Caudate nucleus (tissue), 63 donors: ENCODE measurements at places on chromosomes 7 and 10.

DNA sequence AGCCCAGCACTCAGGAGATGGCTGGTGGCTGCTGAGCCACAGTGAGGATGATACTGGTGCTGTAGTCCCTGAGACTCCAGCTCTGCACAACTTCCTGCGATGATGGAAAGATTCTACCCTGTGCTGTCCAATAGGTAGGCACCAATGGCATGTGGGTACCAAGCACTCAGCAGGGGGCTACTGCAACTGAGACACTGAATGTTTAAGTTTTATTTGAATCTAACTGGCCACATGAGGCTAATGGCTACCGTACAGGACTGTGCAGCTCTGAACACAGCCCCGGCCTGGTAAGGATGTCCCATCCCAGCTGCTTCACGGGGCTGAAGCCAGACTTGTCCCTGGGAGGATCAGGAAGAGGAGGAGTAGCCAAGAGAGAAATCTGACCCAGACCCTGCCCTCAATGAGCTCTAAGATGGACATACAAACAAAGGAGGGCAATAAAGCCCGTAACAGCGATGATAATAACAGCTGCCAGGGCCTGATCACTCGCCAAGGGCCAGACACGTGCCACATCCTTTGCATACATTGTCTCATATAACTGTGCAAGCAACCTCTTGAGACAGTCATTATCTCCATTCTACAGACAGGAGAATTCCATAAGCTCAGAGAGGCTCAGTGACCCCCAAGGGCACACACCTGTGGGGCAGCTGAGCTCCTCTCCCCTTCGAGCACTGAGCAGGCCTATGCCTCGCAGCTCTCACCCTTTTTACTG, 3.8 kb downstream of the GPRIN2 start:
- DNase-seq = no peak

DNA sequence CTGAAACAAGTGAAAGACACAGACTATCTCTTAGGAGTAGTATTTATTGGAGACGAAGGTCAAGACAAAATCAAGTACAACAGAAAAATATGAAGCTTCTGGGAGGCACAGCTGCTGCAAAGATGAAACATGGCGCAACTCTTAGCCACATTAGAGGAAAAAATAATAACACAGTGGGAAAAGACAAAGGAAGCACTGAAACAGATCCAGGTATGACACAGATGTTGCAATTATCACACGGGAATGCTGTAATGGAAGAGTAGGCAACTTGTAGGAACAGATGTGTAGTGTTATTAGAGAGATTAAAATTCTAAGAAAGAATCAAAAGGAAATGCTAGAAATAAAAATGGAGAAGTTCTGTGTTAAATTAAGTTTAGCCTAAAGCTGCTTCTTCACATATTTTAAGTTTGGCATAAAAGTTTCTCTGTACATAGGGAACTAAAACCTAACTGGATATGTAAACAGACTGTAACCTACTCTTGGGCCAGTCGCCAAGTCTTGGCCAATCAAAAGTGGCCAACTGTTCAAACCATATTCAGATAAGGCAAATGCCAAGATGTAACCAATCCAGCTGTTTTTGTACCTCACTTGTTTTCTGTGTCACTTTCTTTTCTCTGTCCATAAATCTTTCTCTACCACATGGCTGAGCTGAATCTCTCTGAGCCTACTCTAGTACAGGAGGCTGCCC, 1132.0 kb upstream of the LRRTM3 start:
- DNase-seq = no peak

- DNase-seq = no peak
Measured at GRCh38 chr10:96089116-96089515, 41.0 kb upstream of the ZNF518A start.

- DNase-seq = no peak
Measured at GRCh38 chr10:122316224-122316884, 45.3 kb downstream of the BTBD16 start.
